ENCODE measurements at places on chromosomes 5 and 9.

DNA sequence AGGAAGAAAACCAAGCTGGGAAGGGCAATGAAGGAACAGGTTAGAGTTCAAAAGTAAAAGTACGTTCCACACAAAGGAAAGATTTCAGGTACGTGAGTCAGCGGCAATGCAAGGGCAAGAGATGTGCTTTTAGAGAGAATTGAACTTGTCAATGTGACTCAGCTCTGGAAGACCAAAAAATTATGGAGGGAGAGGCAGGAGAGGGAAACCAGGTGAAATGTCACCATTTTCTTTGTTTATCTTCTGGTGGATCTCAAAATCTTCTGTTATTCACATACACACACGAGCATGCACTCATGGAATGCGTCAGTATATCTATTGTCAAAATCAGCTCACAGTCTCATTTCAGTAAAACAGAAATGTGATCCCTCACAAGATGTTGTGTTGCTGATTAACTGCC, 148.8 kb upstream of the RFX3 start:
- DNase-seq, result no peak

GRCh38 chr5:124888622-124889485, 142.4 kb upstream of the ZNF608 start:
- no peak for DNase-seq

GRCh38 chr5:98568336-98568735, 205.1 kb upstream of the RGMB start:
- DNase-seq, result no peak

GRCh38 chr5:143968071-143968878, 156.3 kb downstream of the HMHB1 start:
- DNase-seq, result peak; percentile 23

DNA sequence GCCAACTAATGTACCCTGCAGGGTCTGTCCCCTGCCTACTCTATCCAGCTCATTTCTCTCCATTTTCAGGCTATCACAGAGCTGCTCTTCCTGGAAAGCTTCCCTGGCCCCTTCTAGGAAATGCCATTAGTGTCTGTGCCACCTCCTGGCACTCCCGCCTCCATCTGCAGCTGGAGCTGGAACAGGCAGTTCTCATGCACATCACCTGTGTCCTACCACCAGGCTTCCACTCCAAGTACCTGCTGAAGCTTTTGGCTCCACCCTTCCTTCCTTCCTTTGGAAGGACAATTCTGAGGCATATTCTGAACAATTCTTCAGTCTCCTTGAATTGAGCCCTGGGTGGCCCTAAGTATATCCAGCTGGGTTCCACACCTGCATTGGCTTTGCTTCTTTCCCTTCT, 156.2 kb upstream of the ZNF618 start:
- DNase-seq, result no peak

GRCh38 chr9:14358523-14358922, 44.6 kb upstream of the NFIB start:
- DNase-seq, result no peak

DNA sequence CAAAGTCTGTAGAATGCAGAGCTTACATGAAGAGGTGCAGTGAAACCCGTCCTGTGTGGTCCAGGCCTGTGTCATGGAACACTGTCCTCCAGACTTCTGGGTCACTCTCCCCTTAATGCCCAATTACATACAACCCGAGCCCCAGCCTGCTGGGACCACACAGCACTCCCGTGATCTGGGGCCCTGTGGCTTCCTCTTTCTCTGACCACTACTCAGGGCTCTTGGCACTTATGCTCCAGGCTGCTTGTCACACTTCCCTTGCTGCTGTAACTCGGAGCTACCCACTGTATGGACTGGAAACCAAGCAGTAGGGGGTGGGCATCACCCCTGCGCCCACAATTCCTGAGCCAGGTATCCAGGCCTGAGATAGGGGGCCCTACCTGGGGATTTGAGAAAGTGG, 10.3 kb upstream of the IL3 start:
- peak; percentile 76 for DNase-seq

DNA sequence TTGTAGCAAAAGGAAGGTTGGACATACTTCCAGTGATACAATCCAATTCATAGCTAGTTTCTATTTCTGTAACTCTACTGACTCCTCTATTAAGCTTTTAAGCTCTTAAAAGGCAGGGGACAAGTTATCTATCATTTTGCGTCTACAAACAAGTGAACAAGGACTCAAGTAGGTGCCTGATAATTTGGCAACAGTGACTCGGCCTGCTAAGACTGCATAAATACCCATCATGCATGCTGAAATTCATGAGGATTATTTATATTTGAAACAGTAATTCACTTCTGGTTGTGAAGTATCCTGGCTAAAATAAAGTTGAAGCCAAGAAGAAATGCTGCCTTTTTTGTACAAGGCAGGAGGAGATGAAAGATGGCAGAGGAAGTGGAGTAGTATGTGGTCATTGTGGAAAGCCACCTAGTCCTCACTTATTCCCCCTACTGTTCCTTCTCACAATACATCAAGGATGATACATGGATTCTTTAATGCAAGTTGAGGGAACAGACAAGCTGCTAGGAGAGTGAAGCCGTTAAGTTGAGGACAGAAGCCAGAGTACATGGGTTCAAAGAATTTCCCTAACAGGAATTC, 74.0 kb downstream of the MRPS27 start:
- DNase-seq, result peak; percentile 11

- peak; percentile 23 for DNase-seq
Measured at GRCh38 chr9:130756037-130756436, 62.5 kb downstream of the EXOSC2 start.

DNA sequence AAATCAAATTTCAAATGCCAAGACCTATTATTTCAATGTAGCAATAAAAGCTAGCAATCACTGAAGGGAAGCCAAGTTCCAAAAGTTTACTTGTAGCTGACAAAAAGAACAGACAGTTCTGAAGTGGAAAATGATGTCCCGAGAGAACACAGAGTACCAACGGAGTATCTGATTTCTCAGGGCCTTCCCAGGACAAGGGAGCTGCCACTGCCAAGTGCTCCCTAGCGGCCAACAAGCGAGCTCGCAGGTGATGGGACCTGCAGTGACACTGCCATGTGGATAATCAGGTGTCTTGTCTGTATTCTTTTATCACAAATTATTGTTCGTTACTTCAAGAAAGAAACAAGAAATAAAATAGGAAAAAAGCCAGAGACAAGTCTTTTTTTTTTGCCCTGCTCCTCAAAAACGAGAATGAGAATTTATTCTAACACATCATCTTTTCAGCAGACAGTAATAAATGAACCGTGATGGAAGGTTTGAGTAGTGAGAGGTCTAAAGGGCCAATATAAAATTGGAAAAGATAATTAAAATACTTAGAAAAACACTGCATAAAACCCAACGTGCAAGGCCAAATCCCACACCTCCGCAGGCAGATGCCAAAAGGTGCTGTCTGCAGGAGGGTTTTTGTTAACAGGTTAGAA, 159.4 kb downstream of the MYO10 start:
- DNase-seq, result no peak

DNA sequence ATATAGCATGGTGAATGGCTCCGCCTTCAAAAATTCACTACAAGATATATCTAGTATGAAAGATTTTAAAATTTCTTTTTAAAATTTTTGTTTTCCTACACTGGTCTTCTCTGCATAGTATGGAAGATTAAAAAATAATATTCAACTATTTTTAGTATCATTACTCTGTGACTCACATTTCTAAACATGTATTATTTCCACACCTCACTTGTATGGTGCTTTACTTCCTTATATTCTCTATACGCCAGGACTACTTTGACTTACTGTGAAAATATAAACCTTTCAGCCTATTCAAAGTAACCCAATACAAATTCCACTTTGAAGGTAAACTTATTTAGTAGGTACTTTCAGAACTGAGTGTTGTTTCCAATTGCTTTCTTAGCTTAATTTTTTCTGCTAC, 26.8 kb upstream of the TXNDC8 start:
- peak; percentile 29 for DNase-seq

- DNase-seq, result peak; percentile 66
Measured at GRCh38 chr5:36305571-36306326, 4.0 kb upstream of the RANBP3L start.
